ENCODE measurements at places on chromosomes 7 and 10.

- peak; percentile 43 for DNase-seq
Observed at GRCh38 chr10:119377451-119377957, 165.0 kb downstream of the RGS10 start.

DNA sequence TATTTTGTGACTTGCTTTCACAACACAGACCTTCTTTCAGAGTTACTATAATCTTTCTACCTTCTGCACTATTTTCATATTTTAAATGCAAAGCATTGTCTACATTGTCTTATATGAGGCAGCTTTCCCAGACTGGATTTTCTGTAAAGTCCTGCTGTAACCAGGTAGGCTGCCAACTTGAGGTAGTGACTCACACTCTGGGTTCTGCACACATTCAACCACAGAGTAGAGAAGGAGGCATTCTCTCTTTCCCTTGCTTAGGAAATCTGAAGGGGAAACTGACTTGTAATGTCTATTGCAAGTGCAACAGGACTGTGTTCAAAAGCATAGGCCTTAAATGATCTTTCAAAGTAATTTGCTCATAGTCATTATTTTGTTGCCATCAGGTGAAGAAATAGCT lies 461.4 kb downstream of the GRM8 start:
- no peak for DNase-seq

GRCh38 chr10:132860532-132860931 lies 74.6 kb upstream of the NKX6-2 start:
- no peak for DNase-seq

DNA sequence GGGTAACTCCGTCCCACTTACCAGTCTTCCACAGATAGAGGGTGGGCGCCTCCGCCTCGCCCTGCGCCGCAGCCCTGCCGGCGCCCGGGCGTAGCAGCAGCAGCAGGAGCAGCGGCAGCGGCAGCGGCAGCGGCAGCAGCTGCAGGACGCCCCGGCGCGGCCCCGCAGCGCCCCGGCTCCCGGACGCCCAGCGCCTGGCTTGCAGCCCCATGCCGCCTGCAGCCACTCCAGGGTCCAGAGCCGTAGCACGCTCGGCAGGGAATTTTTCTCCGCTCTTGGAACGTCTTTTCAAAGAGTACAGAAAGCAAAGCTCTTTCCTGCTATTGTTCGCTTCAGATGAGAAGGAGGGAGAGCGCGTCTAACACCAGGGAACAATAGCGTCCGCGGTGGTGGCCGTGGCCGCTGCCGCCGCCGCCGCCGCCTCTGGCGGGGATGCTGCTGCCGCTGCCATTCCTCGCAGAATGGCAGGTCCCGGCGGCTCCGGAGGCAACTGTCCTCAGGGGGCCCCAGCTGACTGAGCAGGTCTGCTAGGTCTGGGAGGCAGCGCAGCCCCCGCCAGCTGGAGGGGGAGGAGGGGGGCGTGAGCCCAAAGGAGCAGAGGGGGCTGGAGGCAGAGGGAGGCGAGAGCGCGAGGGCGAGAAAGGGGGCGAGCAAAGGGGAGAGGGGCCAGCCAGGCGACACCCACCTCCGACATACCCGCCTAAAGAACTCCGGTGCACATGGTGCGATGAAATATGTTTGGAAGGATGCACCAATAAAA lies at the start of gene THSD7A:
TSS of gene THSD7A (minus strand) at position 463 of the 760 bp plus-strand sequence. CDS start at position 211, 252 bp downstream.
- DNase-seq: peak; percentile 84

DNA sequence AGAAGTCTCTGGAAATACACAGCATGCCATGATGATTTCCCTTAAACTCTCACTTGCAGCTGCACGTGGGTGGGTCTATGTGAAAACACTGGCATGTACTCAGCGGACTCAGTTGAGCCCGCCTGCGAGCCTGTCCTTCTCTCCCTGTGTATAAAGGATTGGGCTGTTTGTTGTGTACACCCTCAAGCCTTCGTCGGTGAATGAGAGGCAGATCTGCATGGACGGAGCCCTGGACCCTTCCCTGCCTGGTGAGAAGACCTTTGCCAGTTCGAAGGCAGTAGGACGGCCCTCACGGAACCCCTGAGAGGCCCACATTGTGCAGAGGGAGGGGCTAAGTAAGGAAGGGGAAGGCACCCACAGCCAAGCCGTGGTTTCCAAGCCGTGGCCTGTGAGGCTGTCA lies 121.2 kb downstream of the WDFY4 start:
- DNase-seq: no peak

- DNase-seq: no peak
Observed at GRCh38 chr7:24936121-24936824, 43.7 kb downstream of the OSBPL3 start.

DNA sequence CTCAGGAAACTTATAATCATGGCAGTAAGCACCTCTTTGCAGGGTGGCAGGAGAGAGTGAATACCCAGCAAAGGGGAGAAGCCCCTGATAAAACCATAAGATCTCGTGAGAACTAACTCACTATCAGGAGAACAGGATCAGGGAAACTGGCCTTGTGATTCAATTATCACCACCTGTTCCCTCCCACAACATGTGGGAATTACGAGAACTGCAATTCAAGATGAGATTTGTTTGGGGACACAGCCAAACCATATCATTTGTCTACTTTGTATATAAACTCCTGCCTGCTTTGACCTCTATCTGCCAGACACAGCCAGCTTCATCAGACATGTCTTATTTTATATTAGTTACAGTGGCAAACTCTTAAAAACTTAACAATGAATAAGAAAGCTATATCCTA lies 50.4 kb downstream of the ARMC3 start:
- DNase-seq: no peak

- DNase-seq: no peak
Observed at GRCh38 chr10:120711860-120712259, 139.3 kb upstream of the WDR11 start.

- DNase-seq: no peak
Observed at GRCh38 chr7:96887426-96887825, 117.9 kb upstream of the DLX6 start.

DNA sequence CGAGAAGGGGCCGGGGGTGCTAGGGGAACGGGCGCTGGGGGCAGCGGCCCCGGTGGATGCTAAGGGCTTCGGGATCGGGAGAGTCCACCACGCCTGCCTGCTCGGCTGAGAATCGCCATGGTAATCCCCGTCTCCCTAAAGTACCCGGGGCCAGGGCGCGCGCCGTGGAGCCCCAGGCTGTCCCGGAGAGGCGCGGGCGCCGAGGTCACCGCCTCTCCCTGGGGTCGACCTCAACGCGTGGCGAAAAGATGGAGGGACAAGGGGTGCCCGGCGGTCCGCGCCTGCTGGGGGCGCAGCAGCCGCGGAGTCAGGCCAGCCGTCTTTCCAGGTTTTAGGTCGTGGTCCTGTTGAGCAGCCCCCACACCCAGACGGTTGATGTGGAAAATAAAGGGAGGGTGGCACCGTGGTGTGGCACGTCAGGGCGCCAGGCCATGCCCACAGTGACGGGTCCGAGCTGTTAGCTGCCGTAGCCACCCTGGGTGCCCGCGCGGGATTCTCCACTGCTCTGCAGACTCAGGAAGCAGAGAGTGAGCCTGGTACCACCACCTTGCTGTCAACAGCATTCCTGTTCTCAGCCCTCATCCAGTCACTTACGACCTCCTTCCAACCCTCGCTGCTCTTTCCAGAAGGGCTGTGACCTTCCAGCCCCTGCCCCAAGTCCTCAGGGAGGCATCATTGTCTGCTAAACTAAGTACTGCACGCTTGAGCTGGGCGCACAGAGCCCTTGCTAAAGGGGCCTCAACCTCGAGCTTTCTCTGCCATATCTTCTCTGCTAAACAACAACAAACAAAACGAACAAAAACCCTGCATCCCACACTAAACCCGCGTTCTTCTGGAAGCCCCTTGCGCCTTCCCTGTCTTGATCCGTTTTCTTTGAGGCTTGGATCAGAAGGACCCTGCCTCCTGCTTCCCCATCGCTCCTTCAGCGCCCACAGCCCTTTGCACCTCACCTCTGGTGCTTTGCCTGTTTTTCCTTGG lies 666 bp downstream of the SMKR1 start:
- no peak for DNase-seq

GRCh38 chr10:33612551-33612950 lies 278.1 kb upstream of the NRP1 start:
- no peak for DNase-seq

- DNase-seq: peak; percentile 58
Observed at GRCh38 chr7:98420966-98421612, 20.2 kb upstream of the BAIAP2L1 start.

DNA sequence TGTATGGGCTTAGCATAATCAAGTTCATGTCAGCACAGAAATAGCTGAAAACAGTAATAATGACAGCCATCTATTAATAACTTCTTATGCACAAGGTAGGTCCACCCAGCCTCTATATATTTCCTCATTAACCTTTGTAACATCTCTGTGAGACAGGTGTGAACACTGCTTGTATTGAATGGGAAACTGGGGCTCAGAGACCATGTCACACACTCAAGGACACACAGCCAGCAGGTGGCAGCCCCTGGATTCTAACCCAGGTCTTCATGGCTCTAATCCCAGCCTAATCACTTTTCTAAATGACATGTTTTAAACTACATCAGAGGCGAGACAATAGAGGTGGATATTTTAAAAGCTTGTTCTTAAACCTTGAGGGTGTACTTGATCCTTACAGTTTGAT lies 591.4 kb downstream of the PARD3 start:
- DNase-seq: no peak

- no peak for DNase-seq
Observed at GRCh38 chr10:25843551-25844170, 90.4 kb upstream of the MYO3A start.

- DNase-seq: peak; percentile 52
Observed at GRCh38 chr7:100896732-100897608, 1.3 kb upstream of the ACHE start.

DNA sequence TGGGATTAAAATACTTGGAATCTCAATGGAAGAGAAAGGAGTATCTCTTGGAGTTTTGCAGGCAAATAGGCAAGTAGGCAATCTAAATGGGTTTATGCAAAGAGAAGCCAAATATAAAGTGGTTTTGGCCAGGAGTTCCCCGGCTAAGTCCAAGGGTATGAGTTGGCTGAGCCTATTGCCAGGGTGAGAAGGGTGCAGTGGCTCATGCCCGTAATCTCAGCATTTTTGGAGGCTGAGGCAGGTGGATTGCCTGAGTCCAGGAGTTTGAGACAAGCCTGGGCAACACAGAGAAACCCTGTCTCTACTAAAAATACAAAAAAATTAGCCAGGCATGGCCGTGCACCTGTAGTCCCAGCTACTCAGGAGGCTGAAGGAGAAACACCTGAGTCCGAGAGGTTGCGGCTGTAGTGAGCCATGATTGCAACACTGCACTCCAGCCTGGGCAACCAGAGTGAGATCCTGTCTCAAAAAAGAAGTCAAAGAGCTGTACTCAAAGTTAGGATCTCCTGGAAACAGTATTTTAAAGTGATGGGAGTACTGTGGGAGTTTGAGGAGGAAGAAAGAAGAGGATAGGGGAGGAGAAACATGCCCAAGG lies 130.4 kb upstream of the RAB18 start:
- DNase-seq: no peak

DNA sequence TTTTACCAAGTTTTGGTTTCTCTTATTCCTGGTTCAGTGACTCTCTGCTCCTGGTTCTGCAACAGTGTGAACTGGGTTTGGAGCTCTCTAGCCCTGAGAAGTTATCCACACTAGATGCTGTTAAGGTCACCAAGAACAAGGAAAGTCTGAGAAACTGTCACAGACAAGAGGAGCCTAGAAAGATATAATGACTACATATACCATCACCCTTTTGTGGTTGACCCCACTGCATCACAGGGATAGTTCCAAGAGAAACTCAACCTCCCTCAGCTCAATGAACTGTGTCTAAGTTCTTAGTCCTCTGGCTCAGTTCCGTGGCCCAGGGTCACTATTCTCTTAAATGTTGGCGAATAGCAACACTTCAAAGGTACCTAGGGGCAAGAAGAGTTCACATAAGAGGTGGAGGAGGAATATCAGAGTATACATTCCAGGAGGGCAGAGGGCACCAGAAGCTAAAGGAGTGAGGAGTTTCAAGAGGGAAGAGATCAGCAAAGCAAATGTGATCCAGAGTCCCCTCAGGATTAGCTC lies 171.5 kb downstream of the BUB3 start:
- no peak for DNase-seq

DNA sequence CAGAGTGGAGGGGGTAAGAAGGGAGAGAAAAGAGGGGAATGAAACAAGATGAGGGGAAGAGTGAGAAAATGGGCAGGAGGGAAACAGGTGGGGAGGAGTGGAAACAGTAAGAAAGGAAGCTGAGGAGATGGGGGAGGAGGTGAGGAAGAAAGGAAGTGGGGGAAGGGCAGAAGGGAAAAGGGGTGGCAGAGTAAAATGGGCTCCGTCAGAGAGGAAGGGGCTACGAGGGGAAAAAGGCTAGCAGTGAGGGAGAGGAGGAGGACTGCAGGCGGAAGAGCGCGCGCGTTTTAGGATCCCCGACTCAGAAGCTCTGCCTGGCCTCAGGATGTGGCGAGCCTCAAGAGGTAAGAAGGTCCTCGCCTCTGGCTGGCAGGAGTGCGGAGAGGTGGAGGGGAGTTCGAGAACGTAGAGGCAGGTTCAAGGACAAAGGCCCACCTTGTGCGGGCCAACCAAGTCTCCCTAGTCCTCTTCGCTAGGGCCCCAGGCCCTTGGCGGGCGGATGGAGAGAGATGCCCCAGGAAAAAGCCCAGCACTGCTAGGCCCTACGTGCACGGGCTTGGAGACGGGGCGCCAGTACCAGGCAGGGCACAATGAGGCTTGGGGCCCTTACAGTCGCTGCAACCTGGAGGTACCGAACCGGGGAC lies 5.8 kb upstream of the NKX2-3 start:
- DNase-seq: no peak

DNA sequence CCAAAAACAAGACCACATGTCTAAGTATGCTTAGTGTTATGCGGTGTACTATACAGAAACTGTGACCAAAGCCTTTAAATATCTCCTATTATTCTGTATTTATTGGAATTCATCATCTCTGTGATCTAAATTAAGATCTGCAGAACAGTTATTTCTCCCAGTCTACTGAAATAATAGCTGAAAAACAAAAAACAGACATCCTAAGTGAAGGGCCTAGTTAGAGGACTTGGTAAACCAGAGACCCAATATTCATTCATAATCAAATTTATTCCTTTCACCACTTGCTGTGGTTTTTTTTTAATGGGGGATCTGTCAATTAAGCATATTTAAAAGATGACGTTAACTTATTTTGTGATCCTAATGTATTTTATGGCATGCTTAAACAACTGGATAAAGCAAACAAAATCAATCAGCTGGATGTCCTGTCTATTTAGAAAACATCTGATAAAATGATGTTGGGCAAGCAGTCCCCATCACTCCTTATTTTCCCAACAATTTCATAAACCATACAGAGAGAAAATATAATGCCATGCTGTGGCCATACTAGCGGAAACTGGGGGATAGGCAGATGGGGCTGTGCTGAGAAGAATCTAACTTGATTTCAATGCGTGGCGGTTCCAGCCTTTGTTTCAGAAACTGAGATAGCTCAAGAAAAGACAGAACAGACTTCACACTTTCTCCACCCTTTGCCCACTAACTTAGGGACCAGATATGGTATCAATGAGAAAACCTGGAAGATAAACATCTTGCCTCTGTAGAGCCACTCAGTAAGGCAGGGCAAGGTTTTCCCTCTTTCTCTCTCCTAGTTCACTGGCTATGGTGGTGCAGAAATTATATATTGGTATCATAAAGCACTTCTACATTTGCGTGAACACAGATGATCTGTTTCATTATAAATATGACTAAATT lies 32.9 kb downstream of the ICA1 start:
- DNase-seq: no peak
